ENCODE measurements at places on chromosomes 5 and 9.

DNA sequence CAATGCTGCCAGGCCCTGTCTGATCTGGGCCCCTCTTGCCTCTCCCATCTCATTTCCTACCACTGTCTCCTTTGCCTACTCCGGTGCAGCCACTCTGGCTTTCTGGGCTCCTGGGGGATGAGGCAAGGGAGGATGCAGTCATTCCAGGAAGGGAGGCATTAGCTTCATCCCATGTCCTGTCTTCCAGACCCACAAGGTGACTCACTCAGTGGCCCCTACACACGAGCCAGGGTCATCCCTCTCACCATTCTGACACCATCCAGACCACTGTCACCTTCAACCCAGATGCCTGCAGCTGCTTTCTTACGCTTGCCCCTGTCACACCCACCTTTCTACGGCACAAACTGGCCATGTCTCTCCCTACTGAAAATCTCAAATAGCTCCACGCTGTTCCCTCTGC, 19.1 kb downstream of the ACSL6 start:
- H3K4me1 ChIP-seq: peaks cover 7% of the 10 kb centered on the region
- H3K36me3 ChIP-seq: no peaks in the 10 kb centered on the region
- H3K4me3 ChIP-seq: no peak overlapping the region
- no peak for DNase-seq

- peaks cover 29% of the 10 kb centered on the region for H3K27me3 ChIP-seq
- peaks cover 8% of the 10 kb centered on the region for H3K4me1 ChIP-seq
- DNase-seq: no peak
- H3K4me3 ChIP-seq: no peak overlapping the region
- H3K27ac ChIP-seq: no peak overlapping the region
- no peaks in the 10 kb centered on the region for H3K36me3 ChIP-seq
Observed at GRCh38 chr9:32584784-32585183, 11.8 kb upstream of the NDUFB6 start.

DNA sequence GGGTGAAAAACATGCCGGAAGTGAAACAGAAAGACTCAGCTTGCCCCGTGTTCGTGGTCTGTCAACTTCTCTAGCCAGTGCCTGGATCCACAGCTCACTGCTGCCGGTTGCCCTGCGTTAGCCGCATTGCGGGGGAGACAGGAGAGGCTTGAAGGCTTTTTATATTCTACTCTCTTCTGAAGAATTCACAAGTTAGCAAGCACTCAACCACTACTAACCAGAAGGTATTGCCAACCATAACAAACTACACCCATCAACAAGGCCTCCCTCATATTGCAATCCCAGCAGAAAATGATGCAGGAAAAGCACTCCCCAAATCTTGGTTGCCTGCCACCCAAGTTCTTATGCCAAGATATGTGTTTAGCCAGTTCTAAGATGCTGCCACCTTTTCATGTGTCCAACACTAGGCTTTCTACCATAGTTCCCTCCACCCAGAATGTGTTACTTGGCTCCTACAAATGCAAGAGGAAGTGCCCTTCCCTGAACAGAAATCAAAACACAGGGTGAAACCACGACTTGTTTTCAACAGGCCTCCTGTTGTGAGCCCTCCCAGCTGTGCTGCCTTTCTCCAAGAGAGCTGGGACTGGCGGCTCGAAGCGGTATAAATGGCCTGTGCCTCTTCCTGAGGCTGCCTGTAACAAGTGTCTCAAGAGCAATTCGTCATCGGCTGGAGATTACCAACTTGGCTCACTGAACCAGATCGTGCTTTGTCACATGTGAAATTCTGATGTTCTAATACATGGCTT, 129.0 kb downstream of the SNX18 start:
- H3K27me3 ChIP-seq: no peaks in the 10 kb centered on the region
- DNase-seq: peak; percentile 83
- H3K4me1 ChIP-seq: peaks cover 56% of the 10 kb centered on the region
- H3K27ac ChIP-seq: peak overlapping the region; percentile 53

- H3K4me1 ChIP-seq: peaks cover 25% of the 10 kb centered on the region
- peaks cover 4% of the 10 kb centered on the region for H3K36me3 ChIP-seq
- H3K27me3 ChIP-seq: peaks cover 12% of the 10 kb centered on the region
- DNase-seq: no peak
- H3K4me3 ChIP-seq: no peak overlapping the region
Observed at GRCh38 chr5:62197697-62198096, 108.3 kb upstream of the KIF2A start.

DNA sequence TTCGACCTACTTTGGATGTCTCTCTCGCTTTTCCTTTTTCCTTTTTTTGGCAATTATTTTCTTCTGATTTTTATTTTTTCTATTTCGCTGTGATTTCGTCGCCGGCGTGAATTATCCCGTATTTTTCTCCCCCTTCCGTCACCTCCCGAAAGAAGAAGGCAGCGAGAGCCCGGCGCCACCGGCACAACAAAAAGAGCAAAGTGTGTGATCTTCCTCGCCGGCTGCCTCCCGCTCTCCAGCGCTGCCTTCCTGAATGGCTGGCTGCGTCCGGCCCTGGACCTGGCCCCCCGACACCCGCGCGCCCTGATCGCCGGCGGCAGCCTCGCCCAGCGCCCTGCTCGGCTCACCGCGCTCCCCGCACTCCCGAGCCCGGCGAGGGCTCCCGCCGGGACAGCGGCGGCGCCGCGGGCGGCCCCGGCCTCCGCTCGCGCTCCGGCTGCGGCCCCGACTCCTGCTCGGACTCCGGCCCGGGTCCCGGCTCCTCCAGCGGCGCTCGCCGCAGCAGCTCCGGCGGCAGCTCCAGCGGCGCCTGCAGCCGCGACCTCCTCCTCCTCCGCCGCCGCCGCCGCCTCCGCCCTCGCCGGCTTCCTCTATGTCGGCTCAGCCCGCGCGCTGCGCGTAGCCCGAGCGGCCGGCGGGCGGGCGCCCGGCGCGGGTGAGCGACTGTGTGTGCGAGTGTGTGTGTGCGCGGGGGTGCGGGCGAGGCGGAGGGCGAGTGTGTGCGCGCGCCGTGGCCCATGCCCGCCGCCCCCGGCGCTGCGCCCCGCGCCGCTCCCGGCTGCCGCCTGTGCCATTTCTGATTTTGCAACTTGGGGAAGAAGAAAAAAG, 960 bp downstream of the NR2F1 start:
- peaks cover 33% of the 10 kb centered on the region for H3K4me1 ChIP-seq
- DNase-seq: no peak
- H3K27ac ChIP-seq: peak overlapping the region; percentile 79
- H3K36me3 ChIP-seq: peaks cover 4% of the 10 kb centered on the region

- H3K27ac ChIP-seq: no peak overlapping the region
- peaks cover 56% of the 10 kb centered on the region for H3K4me1 ChIP-seq
- H3K27me3 ChIP-seq: no peaks in the 10 kb centered on the region
Observed at GRCh38 chr9:123335193-123335985, 20.6 kb upstream of the CRB2 start.

- peaks cover 45% of the 10 kb centered on the region for H3K4me1 ChIP-seq
- H3K36me3 ChIP-seq: no peaks in the 10 kb centered on the region
Observed at GRCh38 chr5:140107312-140108092, 6.4 kb upstream of the PURA start.

DNA sequence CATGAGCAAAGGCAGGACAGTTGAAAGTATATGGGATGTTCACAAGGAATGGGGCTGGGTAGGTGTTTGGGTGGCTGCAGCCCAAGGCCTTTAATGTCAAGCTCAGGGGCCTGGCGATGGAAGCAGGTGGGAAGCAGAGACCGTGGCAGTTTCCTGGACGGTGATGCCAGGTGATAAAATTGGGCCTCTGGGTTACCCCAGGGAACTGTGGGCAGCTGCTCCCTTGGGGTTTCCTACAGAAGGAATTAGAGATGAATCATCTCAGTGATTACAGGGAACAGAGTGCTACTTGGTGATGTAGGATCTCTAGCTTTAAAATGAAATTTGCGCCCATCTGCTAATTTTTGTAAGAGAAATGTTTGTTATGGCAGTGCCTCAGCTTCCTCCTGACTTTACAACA, 39.2 kb downstream of the TSTD2 start:
- H3K36me3 ChIP-seq: no peaks in the 10 kb centered on the region
- DNase-seq: no peak
- no peak overlapping the region for H3K27ac ChIP-seq
- H3K4me3 ChIP-seq: no peak overlapping the region
- H3K27me3 ChIP-seq: no peaks in the 10 kb centered on the region

- no peak overlapping the region for H3K4me3 ChIP-seq
- DNase-seq: no peak
- no peaks in the 10 kb centered on the region for H3K27me3 ChIP-seq
- H3K27ac ChIP-seq: no peak overlapping the region
- H3K36me3 ChIP-seq: peaks cover 3% of the 10 kb centered on the region
Observed at GRCh38 chr9:129145841-129146292, 32.2 kb downstream of the IER5L start.

DNA sequence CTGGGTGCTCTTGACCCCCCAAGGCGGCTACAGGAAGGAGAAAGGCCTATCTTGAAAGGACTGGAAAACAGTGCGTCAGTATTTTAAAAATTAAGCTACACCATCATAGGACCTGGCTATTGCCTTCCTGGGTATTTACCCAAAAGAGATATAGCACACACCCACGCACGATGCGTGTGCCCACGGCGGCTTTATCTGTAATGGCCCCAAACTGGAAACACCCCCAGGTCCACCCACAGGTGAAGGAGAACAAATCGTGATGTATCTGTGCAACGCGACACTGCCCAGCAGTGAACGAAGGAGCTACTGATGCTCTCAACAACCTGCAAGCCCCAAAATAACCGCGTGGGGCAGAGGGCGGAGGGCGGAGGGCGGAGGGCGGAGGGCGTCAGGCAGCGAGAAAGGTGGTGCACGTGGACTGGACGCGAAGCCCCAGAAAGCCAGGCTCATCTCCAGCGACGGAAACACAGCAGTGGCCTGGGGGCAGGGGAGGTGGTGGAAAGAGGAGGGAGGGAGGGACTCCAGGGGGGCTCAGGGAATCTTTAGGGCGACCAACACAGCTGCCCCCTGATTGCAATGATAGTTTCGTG, 12.4 kb upstream of the PTGDS start:
- H3K27ac ChIP-seq: no peak overlapping the region
- no peak overlapping the region for H3K4me3 ChIP-seq
- H3K27me3 ChIP-seq: no peaks in the 10 kb centered on the region
- DNase-seq: no peak
- H3K36me3 ChIP-seq: no peaks in the 10 kb centered on the region
- H3K4me1 ChIP-seq: peaks cover 15% of the 10 kb centered on the region

GRCh38 chr5:55031492-55031891, 7.4 kb downstream of the GZMK start:
- H3K4me1 ChIP-seq: peaks cover 41% of the 10 kb centered on the region
- H3K27me3 ChIP-seq: peaks cover 5% of the 10 kb centered on the region
- H3K4me3 ChIP-seq: no peak overlapping the region
- peak overlapping the region; percentile 0 for H3K27ac ChIP-seq
- H3K36me3 ChIP-seq: peaks cover 2% of the 10 kb centered on the region

GRCh38 chr9:134939080-134939733, 21.5 kb upstream of the FCN1 start:
- no peaks in the 10 kb centered on the region for H3K27me3 ChIP-seq
- no peak overlapping the region for H3K27ac ChIP-seq
- H3K4me3 ChIP-seq: no peak overlapping the region

DNA sequence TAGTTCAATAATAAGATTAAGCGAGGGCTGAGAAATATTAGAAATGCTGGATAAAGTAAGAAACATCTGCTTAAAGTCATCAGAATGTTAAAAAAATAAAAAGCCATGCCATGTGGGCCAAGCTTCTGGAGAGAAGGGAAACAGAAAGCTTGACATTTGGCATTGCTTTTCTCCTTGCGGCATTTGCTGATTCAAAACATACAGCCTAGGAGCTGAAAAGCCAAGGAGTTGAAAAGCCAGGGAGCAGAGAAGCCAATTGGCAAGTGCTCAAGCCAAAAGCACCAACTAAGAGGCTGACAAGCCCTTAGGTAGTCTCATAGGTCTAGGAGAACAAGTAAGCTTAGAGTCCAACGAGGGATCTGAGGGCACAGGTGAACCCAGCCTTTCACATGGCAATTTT, 754.3 kb downstream of the TLE4 start:
- no peak for DNase-seq
- no peak overlapping the region for H3K4me3 ChIP-seq
- no peaks in the 10 kb centered on the region for H3K36me3 ChIP-seq

GRCh38 chr5:120545007-120545406, 80.9 kb downstream of the PRR16 start:
- H3K4me1 ChIP-seq: no peaks in the 10 kb centered on the region
- H3K27ac ChIP-seq: no peak overlapping the region
- no peaks in the 10 kb centered on the region for H3K36me3 ChIP-seq
- H3K27me3 ChIP-seq: no peaks in the 10 kb centered on the region

DNA sequence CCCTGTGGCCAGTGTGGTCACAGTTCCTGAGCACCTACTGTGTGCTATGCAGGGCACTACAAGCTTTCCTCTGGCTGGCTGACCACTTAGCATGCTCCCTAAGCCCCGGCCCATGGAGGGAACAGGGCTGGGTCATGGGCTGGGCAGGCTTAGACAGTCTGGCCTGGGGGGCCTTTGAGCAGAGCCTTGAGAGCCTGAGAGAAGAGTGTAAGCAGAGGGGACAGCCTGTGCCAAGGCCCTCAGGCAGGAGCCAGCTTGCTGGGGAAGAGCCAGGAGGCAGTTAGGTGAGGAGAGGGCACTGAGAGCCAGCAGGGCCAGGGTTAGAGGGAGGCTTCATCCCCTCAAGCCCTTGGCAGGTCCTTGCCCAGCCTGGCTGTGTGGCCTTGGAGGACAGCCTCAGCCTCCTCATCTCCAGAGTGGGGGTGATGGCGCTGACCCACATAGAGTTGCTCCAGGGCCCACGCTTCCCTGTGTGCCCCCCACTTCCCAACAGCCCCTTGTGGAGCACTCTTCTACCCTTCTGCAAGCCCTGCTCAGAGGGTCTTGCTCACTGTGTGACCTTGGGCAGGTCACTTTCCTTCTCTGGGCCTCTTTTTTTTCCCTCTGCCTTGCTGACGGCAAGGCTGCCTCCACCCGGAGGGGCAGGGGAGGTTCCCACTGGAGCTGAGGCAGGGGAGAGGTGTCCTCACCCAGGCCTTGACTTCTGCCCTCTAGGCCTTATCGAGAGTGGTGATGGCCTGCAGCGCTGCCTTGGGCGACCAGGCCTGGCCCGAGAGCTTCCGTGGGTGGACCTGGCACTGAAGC, 107.1 kb downstream of the PHF2 start:
- no peak for DNase-seq
- H3K36me3 ChIP-seq: peaks cover 2% of the 10 kb centered on the region
- H3K4me3 ChIP-seq: no peak overlapping the region
- no peaks in the 10 kb centered on the region for H3K27me3 ChIP-seq
- no peak overlapping the region for H3K27ac ChIP-seq
- no peaks in the 10 kb centered on the region for H3K4me1 ChIP-seq

- no peak for DNase-seq
- no peak overlapping the region for H3K27ac ChIP-seq
- H3K4me1 ChIP-seq: peaks cover 12% of the 10 kb centered on the region
- no peak overlapping the region for H3K4me3 ChIP-seq
- H3K36me3 ChIP-seq: no peaks in the 10 kb centered on the region
Observed at GRCh38 chr5:173971681-173972345, 17.2 kb upstream of the C5orf47 start.

DNA sequence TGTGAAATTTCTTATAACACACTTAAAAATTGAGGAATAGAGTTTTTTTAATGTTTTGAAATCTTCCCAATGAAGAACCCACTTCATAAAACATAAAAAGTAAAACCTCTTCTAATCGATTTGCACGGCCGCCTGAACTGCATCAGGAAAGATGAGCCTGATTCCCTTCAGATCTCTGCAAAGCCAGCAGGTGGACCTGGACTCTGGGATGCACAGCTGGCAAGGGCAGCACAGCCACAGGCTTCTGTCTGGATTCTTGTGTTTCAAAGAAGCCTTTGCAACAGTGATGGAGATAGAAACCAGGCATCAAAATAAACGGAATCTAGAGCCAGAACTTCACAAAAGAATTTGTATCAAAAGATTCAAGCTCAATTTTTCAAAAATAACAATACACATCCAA, 36.0 kb upstream of the SPATA31C2 start:
- H3K4me1 ChIP-seq: peaks cover 18% of the 10 kb centered on the region
- no peak for DNase-seq
- H3K36me3 ChIP-seq: no peaks in the 10 kb centered on the region
- H3K27me3 ChIP-seq: peaks cover 31% of the 10 kb centered on the region

GRCh38 chr5:42235837-42236236, 187.4 kb upstream of the GHR start:
- H3K4me3 ChIP-seq: no peak overlapping the region
- H3K27ac ChIP-seq: no peak overlapping the region
- no peaks in the 10 kb centered on the region for H3K36me3 ChIP-seq
- no peak for DNase-seq
